A549 treated with CORT108297 at 1 μM for 4 hours (cell line): ENCODE measurements at places on chromosomes 4 and X. TPM values are rescaled to one million over a fixed set of nuclear protein-coding genes. Genes with fewer than 3 reads are reported as not detected.

MGARP gene
- 0.66 to 0.97 TPM (median 0.83 TPM) in 5 replicates for total RNA-seq

AREG gene
- total RNA-seq = 55.0 to 73.0 TPM (median 66.7 TPM) in 5 replicates

VCX3A gene
- not detected in 5 replicates for total RNA-seq

MID1 gene
- 33.7 to 54.1 TPM (median 51.1 TPM) in 5 replicates for total RNA-seq

SPANXA1 gene
- total RNA-seq = 0.16 to 0.42 TPM (median 0.18 TPM) in 3 of 5 replicates, not detected in the others

MAGEB16 gene
- not detected in 5 replicates for total RNA-seq

FANCB gene
- total RNA-seq = 3.0 to 3.5 TPM (median 3.4 TPM) in 5 replicates

STATH gene
- not detected in 5 replicates for total RNA-seq

ARSD gene
- total RNA-seq = 12.4 to 15.4 TPM (median 12.6 TPM) in 5 replicates

OTUD4 gene
- 13.0 to 17.3 TPM (median 16.0 TPM) in 5 replicates for total RNA-seq

NSUN7 gene
- total RNA-seq = 0.18 to 0.60 TPM (median 0.35 TPM) in 5 replicates

GTPBP6 gene
- 36.5 to 57.1 TPM (median 53.9 TPM) in 5 replicates for total RNA-seq

ARHGEF38 gene
- not detected in 5 replicates for total RNA-seq

MFAP3L gene
- total RNA-seq = 4.1 to 5.4 TPM (median 4.5 TPM) in 5 replicates

NAA11 gene
- total RNA-seq = not detected in 5 replicates

NAP1L2 gene
- 1.1 to 1.6 TPM (median 1.3 TPM) in 5 replicates for total RNA-seq

AWAT2 gene
- total RNA-seq = not detected in 5 replicates

SERTM2 gene
- total RNA-seq = not detected in 5 replicates

FOXO4 gene
- 1.4 to 1.7 TPM (median 1.6 TPM) in 5 replicates for total RNA-seq

ETDA gene
- not detected in 5 replicates for total RNA-seq

S100G gene
- not detected in 5 replicates for total RNA-seq

LGI2 gene
- 0.11 to 0.34 TPM (median 0.16 TPM) in 5 replicates for total RNA-seq

NIPAL1 gene
- 0.68 to 1.1 TPM (median 0.86 TPM) in 5 replicates for total RNA-seq

ABRAXAS1 gene
- 4.7 to 7.6 TPM (median 6.6 TPM) in 5 replicates for total RNA-seq

PPP1R2C gene
- not detected in 5 replicates for total RNA-seq

APELA gene
- total RNA-seq = not detected in 5 replicates

CLGN gene
- total RNA-seq = 4.2 to 7.4 TPM (median 5.2 TPM) in 5 replicates

PFKFB1 gene
- total RNA-seq = 0.06 to 0.14 TPM (median 0.10 TPM) in 5 replicates
